ENCODE measurements at places on chromosomes 5 and 9.

DNA sequence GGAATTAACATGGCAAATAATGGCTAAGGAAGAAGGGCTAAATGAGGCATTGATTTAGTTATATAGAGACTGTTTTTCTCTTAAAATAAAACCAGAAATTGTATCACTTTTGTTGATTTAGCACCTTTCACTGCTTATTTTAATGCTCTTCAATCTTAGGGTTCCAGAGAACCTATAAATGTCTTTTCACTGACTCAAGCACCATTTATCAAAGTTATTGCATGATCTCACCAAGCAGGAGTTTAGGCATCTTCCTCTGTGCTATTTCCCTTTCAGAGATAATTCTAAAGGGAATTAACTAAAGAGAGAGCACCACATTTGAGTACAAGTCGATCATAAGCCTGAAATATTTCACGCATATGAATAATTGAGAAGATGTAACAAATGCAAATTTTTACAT is 357.1 kb downstream of the CDH18 start:
- DNase-seq: no peak

GRCh38 chr9:134475011-134475790 is 148.9 kb downstream of the RXRA start:
- DNase-seq: no peak

- no peak for DNase-seq
These were observed 30.7 kb upstream of the LPCAT1 start for GRCh38 chr5:1554410-1554967.

DNA sequence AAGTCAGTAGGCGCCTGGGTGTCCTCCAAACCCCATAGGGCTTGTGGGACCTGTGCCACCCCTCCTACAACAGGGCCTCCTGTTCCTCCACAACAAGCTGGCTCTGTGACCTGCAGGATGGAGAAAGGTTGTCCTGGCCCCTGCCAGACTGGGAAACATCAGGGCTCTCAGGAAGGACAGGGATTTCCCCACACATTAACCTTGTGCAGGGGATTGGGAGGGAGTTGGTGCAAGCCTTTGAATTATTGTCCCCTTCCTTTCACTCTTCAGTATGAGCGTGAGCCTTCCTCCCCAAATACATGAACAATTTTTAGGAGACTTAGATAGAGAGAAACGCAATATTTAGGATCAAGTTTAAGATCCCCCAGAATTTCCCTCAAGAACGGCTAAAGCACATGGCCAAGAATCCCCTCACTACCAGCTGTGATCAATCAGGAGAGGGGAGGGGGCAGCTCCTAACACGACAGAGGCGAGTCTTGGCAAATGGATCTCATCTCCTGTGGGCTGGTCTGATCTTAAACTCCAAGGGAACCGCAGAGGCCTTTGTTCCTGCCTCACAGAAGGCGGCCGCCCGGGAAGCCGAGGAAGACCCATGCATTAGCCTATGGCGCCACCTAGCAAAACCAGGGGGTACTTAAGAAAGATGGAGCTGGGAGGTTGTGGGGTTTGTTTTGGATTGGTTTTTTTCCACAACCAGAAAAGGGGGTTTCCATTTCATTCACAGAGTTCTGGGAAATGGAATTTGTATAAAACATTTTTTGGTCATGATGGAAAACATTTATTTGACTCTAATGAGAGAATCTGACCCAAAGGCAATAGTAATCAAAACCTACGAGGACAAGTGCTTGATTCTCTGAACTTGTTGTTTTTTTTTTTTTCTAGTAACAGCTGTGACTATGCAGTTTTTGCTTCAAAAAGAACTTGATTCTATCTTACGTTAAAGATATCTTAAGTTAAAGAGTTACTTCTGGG is 36.1 kb upstream of the OSMR start:
- no peak for DNase-seq

GRCh38 chr5:116359592-116359991 is 215.0 kb downstream of the SEMA6A start:
- DNase-seq: no peak

- DNase-seq: no peak
These were observed 52.5 kb upstream of the SLC2A8 start for GRCh38 chr9:127344368-127345000.

DNA sequence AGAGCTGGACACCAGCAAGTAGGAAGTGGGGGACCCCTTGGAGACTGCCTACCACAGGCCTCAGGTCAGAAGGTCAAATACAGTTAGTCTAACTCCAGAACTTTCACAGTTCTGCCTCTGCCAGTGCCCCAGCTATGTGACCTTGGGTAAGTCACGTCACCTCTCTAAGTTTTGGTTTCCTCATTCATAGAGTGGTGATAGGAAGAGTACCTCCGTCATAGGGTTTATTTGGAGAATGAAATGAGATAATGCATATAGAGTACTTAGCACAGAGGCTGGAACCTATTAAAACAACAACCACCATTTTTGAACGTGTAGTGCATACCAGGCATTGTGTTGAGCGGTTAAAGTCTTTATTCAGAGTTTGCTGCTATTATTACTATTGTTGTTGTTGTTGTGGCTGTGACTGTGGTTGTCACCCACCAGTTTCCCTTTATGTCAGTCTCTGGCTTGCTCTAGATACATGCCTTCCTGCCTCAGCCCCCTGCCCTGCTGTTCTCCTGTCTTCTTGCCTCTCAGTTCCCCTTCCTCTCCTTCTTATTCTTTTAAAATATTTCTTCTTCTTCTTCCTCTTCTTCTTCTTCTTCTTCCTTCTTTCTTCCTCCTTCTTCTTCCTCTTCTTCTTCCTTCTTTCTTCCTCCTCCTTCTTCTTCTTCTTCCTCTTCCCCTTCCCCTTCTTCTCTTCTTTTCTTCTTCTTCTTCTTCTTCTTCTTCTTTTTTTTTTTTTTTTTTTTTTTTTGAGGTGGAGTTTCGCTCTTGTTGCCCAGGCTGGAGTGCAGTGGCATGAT is 67.8 kb downstream of the RALGPS1 start:
- DNase-seq: no peak

DNA sequence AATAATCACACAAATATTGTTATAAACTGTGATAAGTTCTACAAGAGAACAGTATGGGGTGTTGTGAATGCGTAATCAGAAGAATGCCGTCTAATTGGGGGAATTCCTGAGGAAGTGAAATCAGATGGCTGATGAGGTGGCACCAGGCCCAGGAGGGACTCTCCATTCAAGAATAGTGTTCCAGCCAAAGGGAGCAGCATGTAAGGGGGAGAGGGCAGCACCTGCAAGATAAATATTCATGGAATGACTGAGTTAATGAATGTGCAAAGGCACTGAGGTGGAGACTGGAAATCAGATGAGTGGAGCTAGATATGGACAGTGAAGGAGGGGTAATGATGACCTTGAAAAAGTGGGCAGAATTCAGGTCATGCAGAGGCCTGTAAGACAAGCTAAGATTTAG is 250.6 kb downstream of the ARRDC3 start:
- no peak for DNase-seq

DNA sequence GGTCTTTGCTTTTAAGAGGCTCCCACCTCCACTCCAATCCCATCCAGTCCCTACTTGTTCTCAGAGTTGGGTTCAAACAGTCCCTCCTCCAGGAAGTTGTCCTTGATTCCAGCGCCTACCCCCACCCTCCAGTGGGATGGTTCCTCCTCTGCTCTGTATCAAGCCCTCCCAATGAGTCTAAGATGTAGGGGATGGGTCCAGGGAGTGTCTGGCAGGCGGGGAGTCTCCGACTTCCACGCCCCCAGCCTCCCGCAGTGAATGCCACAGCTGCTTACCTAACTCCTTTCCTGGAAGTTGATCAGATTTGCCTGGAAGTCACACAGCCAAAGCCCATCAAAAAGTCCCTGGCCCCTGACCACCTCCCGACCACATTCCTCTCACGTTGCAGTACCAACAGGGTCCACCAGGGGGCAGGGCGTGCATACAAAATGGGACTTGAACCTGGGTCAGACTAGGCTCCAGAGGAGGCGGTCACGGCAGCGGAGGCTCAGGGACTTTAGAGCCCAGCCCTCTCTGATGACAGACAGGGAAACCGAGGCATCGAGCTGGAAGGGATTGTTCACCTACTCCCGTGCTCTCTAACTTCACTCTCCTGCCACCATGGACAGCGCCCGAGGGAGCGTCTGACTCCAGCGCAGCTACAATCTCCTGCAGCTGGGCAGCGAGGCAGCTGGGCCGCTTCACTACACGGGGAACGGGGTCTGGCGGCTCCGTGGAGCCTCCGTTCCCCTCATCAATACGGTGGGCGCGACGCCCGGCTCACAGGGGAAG is 25.0 kb upstream of the TDRD7 start:
- DNase-seq: peak; percentile 32

DNA sequence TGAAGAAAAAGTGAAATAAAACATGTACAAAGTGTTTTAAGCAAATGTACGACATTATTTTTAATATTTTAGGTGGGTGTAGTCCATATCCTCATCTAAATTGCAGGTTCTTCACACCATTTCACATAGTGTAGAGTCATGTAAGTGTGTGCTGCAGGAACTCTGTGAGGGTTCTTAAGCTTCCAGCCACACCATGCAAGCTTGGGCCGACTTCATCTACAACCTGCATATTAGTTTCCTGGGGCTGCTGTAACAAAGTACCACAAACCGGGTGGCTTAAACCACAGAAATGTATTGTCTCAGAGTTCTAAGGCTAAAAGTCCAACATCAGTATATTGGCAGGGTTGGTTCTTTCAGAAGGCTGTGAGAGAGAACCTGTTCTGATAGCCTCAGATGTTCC is 10.2 kb downstream of the PAM start:
- DNase-seq: no peak

GRCh38 chr9:79224672-79225433 is 346.9 kb upstream of the TLE4 start:
- no peak for DNase-seq

- no peak for DNase-seq
These were observed 16.9 kb upstream of the CPLX2 start for GRCh38 chr5:175854231-175855040.

DNA sequence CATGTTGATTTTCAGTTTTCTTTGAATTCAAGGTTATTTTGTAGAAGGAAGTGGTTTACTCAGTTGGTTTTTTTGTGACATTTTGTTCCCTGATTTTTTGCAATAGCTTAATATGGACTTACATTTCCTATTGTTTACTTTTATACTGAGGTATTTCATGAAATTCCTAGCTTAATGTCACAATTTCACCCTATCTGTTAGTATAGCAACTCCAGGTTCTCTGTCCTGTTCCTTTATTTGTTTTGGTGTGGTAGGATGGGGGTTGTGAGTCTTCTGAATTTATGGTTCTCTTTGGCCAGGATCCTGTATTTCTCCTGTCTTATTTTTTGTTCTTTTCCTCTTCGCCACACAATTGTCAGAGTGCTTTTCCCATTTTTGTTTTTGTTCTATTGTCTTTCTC is 523.4 kb upstream of the ARRDC3 start:
- DNase-seq: no peak

- no peak for DNase-seq
These were observed 94.3 kb downstream of the RPS23 start for GRCh38 chr5:82183828-82184227.

DNA sequence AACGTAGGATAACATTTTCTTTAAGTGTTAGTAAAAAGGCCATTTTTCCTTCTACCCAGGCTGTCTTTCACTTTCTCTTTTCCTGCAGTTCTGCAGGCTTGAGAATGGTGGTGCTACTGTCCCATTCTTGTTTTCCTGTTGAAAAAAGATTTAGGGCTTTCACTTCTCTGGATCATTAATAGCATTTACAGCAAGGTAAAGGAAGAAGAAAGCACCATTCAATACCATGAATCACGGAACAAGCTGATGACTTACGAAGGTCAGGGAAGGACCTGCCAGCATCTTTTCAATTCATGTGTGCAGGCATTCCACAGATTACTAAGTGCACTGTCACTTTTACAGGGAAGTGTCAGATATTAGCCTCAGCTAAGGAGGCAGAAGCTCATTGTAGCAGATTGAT is 292.8 kb downstream of the YTHDC2 start:
- DNase-seq: no peak

DNA sequence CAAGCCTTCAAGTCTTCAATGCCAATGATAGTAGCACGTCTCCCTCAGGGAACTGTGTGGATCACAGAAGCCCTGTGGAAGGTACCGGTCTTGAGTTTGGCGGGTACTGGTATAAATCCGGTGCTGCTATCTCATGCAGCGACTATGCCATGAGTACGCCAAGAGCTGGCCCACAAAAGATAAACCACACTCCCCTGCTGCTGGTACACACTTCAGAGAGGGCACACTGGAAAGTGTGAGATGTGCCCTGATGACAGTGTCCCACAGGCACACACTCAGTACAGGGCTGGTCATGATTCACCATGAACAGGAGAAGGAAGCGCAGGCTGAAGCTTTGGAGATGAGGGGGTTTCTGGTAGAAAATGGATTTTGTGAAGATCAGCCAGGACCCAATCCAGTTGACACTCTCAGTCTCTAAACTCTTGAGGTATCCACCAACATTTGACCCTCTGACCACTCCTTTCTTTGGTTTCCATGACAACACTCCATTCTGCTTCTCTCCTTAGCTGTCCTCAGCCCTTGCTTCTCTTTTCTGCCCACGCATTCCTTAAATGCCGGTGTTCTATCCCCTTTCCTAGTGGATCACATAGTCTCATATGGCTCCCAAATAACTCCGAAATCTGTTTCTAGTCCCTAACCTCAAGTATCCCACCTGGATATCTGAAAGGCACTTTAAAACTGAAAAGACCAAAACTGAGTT is 5.1 kb downstream of the AMACR start:
- no peak for DNase-seq

GRCh38 chr9:129107651-129108050 is 2.9 kb downstream of the CRAT start:
- DNase-seq: no peak

- no peak for DNase-seq
These were observed 12.8 kb downstream of the LEAP2 start for GRCh38 chr5:132886064-132886823.

- no peak for DNase-seq
These were observed 32.7 kb upstream of the SPARC start for GRCh38 chr5:151719228-151720000.

- no peak for DNase-seq
These were observed 168.8 kb downstream of the PDE4D start for GRCh38 chr5:59724482-59725391.

- no peak for DNase-seq
These were observed 1.3 kb upstream of the DMRT2 start for GRCh38 chr9:1048811-1049210.

- DNase-seq: no peak
These were observed 36.5 kb downstream of the ARHGEF37 start for GRCh38 chr5:149617760-149618306.
